AML-193 (cell line): ENCODE measurements at places on chromosomes 3 and 15.

- no peak for DNase-seq
Observed at GRCh38 chr3:159839561-159840379, 148.9 kb upstream of the IL12A start.

DNA sequence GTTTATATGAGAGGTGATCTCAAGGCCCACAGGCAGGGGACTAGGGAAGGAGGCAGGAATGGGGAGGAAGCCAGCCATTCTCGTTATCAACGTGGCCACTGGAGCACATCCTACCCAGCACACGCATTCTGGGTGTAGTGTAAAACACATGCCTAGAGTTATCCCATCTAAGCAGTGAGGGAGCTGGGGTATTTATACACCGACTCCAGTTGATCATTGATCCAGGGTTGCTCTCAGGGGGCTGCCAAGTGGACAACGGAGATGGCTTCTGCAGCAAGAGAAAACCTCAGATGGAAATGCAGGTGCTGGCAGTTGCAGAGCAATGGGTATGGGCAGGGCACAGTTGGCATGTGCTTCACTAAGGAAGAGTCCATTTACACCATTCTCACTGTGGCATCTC lies 30.4 kb upstream of the SYNM start:
- no peak for DNase-seq

DNA sequence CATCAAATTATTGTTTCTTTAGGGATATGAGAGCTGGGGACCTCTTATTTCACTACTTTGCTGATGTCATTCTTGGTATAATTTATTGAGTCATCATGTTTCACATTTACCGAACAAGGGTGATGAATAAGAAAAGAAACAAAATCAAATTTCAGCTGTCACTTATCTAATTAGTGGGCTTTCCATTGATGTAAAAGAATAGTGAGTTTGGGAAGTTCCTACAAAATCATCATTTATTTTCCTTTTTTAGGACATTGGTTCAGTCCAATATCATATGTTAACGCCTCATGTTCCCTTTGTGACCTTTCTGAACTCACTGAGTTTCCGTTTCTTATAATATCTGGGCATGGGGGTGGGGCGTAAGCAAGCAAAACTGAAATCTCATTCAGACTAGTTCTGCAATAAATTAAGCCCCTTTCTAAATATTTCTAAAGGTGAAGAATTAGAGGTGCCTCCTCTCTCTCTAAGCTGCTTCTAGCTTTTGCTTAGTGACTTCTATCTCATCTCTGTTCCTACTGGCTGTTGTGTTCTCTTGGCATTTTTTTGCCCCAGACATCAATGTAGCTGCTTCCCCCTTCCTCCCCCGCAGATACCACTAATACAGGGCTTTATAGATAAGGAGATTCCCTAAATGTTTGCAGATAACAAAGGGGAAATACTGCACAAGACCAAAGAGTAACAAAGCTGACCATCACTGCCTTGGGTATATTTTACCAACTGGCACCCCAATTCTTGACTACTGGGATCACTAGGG lies 238.0 kb upstream of the CTNNB1 start:
- no peak for DNase-seq

GRCh38 chr3:124048967-124049798 lies 57.3 kb upstream of the ROPN1 start:
- DNase-seq: no peak

DNA sequence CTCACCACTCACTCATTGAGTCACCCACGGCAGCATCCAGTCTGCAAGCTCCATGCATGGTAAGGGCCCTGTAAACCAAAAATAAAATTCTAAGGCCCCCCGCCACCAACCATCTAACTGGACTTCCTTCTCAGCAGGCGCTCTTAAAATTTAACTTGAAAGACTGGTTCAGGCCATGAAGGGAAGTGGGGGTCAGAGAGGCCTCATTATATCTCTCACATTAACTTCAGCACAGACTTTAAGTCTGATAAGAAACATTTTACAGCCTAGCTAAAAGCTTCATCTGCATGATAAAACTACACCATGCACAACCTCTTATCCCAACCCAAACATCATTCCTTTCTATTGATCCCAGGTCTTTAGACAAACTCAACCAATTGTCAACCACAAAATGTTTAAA lies 38.5 kb downstream of the FBLN2 start:
- no peak for DNase-seq

GRCh38 chr3:61646360-61646759 lies 85.0 kb downstream of the PTPRG start:
- no peak for DNase-seq

GRCh38 chr15:23033979-23034378 lies 5.4 kb downstream of the TUBGCP5 start:
- no peak for DNase-seq
